Thoracic aorta (tissue), 2 donors: ENCODE measurements at places on chromosomes 1 and 21.

- DNase-seq, result no peak
Measured at GRCh38 chr1:169488157-169488556, 2.4 kb upstream of the SLC19A2 start.

- no peak for DNase-seq
Measured at GRCh38 chr1:109573785-109574184, 25.4 kb downstream of the GNAI3 start.

DNA sequence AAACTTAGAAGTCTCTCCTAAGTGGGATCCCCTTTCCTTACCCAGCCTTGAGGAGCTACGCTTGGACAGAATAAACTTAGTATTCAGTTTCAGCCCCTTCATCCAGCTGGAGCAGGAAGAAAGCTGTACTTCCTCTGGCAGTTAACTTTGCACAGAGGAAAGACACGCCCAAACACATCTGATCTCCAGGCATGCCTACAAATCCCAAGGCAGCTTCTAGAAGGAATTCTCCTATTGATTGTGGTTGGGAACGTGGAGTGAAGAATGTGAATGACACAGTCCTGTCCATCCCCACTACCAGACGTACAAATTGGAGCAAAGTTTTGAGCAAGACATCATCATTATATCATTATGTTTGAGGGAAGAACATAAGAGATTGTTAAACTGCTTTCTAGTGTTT is 6.6 kb upstream of the AK4 start:
- no peak for DNase-seq

GRCh38 chr1:59609245-59609644 is 205.5 kb upstream of the HOOK1 start:
- DNase-seq, result no peak

GRCh38 chr1:23288671-23289070 is 55.4 kb downstream of the HNRNPR start:
- DNase-seq, result no peak

DNA sequence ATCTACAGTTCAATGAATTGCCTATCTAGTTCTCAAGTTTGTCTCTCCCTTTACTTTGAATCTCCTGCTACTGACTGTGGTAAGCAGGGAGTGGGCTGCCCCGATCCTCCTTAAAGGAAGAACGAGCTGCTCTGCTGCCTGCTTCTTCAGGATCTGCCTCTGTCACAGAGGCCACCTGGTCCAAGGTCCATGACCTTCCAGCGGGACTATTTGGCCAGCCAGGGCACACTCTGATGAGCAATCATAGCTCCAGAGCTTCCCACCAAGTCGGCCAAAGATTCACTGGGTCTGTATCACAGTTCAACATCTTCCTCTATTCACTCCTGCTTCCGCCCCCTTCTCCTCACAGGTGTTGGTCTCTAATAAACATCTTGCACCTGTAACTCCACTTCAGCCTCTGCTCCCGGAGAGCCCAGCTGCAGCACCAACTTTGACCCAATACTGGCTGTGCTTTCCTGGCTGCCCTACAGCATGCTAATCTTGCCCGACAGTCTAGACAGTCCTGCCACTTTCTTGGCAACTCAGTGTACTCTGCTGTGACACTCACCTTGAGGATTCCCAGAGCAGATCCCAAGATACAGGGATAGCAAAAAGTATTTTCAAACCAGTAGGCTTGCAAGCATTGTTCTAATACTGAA is 16.9 kb upstream of the MAP10 start:
- DNase-seq, result no peak

DNA sequence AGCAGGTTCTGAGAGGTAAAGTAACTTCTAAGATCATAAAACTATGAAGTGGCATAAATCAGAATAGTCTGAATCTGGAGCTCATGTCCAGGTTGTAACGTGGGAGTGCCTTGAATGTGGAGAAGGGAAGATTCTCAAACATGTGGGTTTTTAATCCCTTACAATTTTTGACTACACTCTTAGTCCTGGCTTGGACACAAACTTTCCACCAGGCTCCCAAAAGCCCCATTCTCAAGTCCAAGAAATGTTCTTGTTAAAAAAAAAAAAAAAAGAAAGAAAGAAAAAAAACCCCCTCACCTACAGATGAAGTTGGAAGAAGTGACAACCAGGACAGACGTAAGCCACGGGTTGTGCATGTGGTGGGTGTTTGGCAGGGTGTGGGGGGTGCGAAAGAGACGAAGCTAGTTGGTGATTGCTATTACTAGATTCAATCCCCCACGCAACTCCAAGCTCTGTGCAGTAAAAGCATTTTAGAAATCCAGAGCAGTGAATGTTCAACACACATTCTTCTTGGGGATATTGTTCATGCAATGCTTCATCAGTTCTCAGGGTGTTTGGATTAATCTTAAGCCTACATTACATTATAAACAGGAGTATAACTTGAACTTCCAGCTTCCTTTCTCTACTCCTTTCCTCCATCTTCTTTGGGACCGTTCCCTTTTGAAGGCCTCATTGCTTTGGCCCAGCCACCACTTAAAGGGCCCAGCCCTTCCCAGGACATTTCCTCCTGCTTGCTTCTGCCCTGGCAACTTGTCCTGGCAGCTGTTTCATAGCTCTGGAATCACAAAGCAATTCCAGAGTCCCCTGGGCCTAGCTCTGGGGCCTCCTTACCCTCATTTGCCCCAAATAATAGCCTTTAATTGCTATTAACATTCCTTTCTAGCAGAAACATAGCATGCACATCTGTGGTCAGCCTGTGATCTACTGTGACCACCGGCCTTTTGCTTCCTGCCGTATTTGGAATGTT is 41.8 kb downstream of the PHC2 start:
- DNase-seq, result no peak

DNA sequence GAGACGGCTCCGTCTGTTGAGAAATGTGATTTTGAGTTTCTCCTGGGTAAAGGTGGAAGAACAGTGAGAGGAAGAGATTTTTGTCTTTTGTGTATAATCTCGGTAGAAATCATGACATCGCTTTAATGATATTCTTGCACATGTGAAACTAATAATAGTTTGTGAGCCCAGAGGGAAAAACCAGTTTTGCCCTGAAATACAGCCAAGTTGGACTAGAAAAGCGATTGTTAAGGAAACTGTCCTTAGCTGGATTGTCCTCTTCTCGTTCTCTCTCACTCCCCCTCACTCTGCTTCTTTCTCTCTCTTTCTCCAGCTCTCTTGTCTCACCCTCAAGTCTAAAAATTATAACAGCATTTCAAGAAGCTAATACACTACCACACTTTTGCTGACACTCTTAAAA is 17.1 kb downstream of the KCNJ6 start:
- DNase-seq, result no peak

DNA sequence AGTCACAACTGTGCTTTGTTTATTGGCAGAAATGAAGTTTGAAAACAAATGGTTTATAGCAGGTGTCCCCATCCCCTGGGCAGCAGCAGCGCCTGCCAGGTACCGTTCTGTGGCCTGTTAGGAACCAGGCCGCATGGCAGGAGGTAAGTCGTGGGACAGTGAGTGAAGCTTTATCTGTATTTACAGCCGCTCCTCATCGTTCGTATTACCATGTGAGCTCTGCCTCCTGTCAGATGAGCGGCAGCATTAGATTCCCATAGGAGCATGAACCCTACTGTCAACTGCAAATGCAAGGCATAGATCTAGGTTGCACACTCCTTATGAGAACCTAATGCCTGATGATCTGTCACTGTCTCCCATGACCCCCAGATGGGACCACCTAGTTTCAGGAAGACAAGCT is 63.4 kb upstream of the SOD1 start:
- DNase-seq, result no peak

DNA sequence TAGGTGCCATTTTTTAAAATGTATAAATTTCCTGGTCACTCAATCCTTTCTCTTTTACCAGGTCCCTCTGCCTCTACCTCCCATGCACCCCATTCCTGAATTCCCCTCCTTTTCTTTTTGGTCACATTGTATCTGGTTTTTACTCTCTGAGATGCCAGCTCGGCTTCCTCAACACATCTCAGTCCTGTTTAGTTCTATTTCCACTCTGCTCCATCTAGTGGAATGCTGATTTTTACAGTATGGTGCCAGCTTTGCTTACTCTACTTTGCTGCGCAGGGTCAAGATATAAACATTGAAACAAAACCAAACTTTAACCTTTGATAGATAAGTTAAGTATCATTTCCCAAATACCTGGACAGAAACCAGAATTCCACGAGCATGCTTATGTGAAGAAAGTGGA is 96.0 kb downstream of the ESRRG start:
- DNase-seq, result no peak

DNA sequence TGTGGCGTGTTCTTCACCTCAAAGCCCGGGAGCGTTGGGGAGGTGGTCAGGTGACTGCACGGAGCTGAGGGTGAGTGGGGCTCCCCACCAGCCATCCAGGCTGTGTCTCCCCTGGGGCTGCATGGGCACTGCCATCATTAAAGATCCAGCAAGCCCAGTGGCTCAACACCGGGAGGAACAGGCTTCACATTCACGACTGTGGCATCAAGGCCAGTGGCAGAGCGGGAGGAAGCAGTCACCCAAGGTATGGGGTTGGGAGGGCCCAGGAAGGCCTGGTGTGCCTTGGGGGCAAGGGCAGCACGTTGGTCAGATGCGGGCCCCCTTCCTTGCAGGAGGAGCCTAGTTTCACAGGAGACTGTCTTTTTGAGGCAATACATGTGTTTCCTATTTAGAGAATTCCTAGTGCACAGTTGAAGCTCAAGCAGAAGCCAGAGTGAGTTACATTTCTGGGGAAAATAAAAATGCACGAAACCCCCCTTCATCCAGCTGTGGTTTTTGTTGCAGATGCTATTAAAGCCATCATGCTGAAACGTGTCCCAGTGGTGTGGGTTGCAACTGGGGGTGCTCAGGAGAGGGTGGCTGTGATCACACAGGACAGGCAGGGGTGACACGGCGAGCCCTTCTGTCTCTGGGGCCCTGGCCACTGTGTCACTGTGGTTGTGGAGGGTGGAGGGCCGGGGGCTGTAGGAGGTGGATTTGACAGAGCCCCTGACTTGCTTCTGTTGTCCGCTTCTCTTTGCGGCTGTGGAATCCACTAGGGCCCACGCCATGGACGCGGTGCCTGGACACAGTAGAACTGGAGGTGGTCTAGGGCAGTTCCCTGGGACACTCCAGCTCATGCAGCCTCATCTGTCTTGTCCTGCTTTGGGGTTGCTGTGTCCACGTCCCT is 34.1 kb downstream of the SNAP47 start:
- DNase-seq, result no peak

GRCh38 chr1:1073743-1074587 is at the start of gene RNF223:
Gene RNF223, minus strand, starts transcription at chr1:1074306. Its CDS starts 1,740 bp downstream, at chr1:1072566.
- no peak for DNase-seq

GRCh38 chr1:179016706-179017382 is 8.8 kb upstream of the FAM20B start:
- peak; percentile 59 for DNase-seq

- no peak for DNase-seq
Measured at GRCh38 chr1:194717334-194717733, 1530.9 kb upstream of the B3GALT2 start.

- no peak for DNase-seq
Measured at GRCh38 chr1:151508833-151509232, 2.4 kb upstream of the CGN start.

DNA sequence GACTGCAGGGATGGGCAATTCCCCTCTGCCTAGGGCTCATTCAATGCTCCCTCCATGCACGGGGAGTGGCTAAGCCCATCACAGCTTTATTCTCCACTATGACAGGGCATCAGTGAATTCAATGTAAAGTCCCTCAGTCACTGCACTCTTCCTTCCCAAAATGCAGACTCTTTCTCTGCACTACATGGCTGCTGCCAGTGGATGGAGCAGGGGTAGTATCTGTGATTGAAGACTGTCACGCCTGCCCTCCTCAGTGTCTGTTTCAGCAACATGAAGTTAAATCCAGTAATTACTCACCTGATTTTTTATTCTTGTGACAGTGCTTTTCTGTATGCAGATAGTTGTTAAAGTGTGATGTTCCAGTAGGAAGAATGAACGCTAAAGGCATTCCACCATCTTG is 1323.2 kb downstream of the AMY1C start:
- DNase-seq, result no peak

- DNase-seq, result no peak
Measured at GRCh38 chr1:231929311-231929710, 302.7 kb downstream of the DISC1 start.

DNA sequence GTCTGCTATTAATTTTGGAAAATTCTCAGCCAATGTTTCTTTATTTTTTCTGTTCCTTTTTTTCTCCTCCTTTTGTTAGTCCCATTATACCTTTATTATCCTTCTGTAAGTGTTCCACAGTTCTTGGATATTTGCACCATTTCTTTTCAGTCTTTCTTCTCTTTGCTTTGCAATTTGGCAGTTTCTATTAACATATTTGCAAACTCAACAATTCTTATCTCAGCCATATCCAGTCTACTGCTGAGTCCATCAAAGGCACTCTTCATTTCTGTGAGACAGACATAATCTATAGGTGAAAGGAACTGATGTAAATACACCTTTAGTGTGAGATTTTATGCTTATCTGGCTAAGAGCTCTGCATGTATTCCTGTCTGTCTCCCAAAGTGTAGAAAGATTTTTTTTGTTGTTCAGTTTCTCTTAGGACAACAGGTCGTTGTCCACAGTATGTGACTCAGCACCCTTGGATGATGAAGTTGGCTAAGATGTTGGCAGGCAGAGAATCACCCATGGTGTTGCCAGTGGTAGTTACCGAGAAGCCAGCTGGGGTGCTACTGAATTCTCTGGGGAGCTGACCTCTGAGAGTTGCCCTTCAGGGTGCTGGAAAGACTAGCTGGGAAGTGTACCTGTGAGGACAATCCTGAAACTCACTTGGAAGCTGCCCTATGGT is 38.4 kb downstream of the LEPR start:
- no peak for DNase-seq

DNA sequence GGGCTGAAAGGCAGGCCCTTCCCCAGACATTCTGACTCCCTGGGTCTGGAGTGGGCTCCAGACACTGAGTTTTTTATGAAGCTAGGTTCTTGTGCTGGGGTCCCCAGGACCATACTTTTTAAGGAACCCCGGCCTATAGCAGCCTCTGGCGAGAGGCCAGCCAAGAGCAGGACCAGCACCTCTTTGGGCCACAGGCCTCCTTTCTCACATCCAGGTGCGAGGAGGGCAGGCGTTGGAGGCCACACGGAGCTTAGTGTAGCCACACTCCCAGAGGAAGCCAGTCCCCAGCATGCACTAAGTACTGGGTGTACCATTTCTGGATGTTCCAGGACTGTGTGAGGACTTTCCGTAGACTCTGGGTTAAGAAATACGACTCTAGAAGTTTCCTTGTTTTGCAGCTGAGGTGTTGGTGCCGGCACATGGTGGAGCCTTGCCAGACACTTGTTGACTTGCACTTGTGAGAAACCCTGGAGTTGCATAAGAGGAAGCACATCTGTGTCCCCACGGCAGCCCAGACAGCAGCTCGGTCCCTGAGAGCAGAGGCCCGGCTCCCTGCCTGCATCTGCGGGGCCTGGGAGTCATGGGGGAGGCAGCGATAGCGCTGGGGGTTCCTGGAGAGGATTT is 122.2 kb upstream of the VAMP3 start:
- no peak for DNase-seq

- no peak for DNase-seq
Measured at GRCh38 chr1:153752072-153752471, 23.1 kb upstream of the SLC27A3 start.

- DNase-seq, result no peak
Measured at GRCh38 chr1:933603-933940, 9.8 kb downstream of the SAMD11 start.
